Effector memory CD8-positive, alpha-beta T cell (primary cell): ENCODE measurements at places on chromosomes 12 and 14.

DNA sequence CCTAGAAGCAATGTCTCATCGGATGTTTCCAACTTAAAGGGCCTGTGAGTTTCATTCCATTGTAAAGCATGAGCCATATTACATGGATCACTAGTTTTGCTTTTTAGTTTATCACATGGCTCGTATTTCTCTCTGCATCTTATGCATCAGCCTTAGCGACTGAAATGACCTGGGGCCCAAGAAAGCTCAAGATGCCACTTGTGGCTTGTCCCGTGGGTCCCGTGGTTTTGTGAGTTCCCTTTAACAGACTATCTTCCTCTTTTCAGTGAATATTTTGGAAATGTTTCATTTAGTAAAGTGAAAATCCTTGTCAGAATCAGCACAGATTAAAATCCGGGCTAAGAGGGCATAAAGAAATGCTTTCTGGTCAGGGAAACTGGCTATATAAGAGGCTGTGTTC is 86.2 kb upstream of the PPM1H start:
- H3K27ac ChIP-seq, result no peak overlapping the region
- DNase-seq, result no peak
- H3K4me1 ChIP-seq, result no peaks in the 10 kb centered on the region
- peaks cover 5% of the 10 kb centered on the region for H3K27me3 ChIP-seq
- no peaks in the 10 kb centered on the region for H3K36me3 ChIP-seq

GRCh38 chr12:114697741-114698565 is 14.0 kb upstream of the TBX3 start:
- no peak overlapping the region for H3K27ac ChIP-seq
- H3K4me3 ChIP-seq, result no peak overlapping the region
- peaks cover 100% of the 10 kb centered on the region for H3K27me3 ChIP-seq
- no peaks in the 10 kb centered on the region for H3K4me1 ChIP-seq

- no peaks in the 10 kb centered on the region for H3K27me3 ChIP-seq
- no peak overlapping the region for H3K4me3 ChIP-seq
- peaks cover 2% of the 10 kb centered on the region for H3K36me3 ChIP-seq
- no peak overlapping the region for H3K27ac ChIP-seq
Measured at GRCh38 chr14:92718664-92719063, 29.8 kb downstream of the LGMN start.

DNA sequence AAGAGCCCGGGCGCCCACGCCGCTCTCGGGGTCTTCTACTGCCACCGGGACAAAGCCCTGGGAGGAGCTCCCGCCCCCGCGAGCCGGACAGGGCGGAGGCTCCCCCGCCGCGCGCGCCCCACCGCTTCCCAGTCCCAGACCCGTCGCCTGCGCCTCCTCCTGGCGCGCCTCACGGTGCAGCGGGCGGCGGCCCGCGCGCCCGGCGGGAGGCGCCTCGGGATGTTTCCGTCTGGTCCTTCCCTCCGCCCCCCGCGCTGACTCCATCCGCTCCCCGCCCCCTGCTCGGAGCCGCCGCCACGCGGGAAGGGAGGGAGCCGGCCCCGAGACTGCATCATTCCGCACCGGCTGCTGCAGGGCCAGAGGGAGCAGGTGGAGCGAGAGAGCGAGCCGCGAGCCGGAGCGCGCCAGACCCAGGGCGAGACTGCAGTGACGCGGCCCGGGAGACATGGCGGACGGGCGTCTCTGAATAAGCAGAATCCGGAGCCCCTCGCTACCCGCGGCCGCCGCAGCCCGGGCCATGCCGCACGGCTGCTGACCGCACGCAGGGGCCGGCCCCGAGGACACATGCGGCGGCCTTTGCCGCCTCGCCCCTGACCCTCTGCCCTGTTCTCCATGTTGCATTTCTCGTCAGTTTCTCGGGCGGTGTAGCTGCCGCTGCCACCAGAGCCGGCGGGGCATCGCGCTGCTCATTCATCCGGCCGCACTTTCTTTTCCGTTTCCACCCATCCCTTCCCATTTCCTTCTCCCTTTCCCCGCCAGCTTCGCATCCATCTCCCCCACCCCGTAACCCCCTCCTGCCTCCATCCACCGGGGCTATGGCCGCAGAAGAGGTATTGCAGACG is at the start of gene BICD1:
Gene BICD1 (plus strand): TSS at position 331 of the 842 bp plus-strand sequence. CDS start 485 bp downstream, at position 816.
- peaks cover 7% of the 10 kb centered on the region for H3K36me3 ChIP-seq
- peak; percentile 64 for DNase-seq
- peak within 1 kb of the TSS; percentile 96 for H3K27ac ChIP-seq
- peak within 1 kb of the TSS; percentile 93 for H3K4me3 ChIP-seq

DNA sequence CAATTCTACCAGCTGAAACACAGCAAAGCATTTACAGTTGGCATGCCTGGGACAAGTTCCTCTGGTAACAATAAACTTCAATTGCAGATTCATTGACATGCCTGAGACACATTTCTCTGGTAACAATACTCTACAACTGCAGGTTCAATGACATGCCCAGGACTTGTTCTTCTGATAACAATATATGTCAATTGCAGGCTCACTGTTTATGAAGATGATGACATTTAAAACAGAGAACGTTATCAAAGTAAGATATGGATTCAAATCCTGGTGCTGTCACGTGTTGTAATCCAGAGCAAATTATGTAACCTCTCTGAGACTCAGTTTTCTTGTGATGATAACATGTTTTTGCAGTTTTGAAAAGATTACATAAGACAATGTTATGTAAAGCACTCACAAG is 20.5 kb downstream of the KITLG start:
- DNase-seq, result no peak
- H3K36me3 ChIP-seq, result no peaks in the 10 kb centered on the region
- H3K27me3 ChIP-seq, result no peaks in the 10 kb centered on the region
- H3K4me1 ChIP-seq, result no peaks in the 10 kb centered on the region
- H3K27ac ChIP-seq, result no peak overlapping the region

DNA sequence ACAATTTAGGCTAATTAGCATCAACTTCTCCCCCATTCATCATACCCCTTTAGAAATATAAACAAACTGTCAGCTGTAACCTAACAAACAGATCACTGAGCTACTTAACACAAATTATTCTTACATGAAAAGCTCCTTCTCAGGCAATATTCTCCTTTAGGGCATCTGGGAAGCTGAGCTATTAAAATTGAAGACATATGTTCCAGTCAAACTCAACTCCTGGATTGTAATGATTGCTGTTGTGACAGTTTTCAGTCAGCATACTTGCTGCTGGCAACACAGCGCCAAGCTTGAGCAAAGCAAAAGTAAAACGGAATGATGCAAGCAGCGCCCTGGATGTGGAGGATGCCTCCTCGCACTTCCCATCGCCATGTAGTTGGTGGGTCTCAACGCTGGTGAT is 82.4 kb downstream of the SLC25A21 start:
- H3K36me3 ChIP-seq, result no peaks in the 10 kb centered on the region
- no peak overlapping the region for H3K27ac ChIP-seq

- no peak overlapping the region for H3K27ac ChIP-seq
- no peak for DNase-seq
- no peaks in the 10 kb centered on the region for H3K36me3 ChIP-seq
- no peaks in the 10 kb centered on the region for H3K4me1 ChIP-seq
Measured at GRCh38 chr12:115440438-115440837, 756.5 kb upstream of the TBX3 start.

GRCh38 chr12:20798554-20798953 is 12.0 kb upstream of the SLCO1B3 start:
- H3K27ac ChIP-seq, result no peak overlapping the region
- DNase-seq, result no peak
- H3K4me1 ChIP-seq, result no peaks in the 10 kb centered on the region
- H3K4me3 ChIP-seq, result no peak overlapping the region
- no peaks in the 10 kb centered on the region for H3K36me3 ChIP-seq
- no peaks in the 10 kb centered on the region for H3K27me3 ChIP-seq

- no peak overlapping the region for H3K27ac ChIP-seq
- no peak overlapping the region for H3K4me3 ChIP-seq
- DNase-seq, result no peak
- no peaks in the 10 kb centered on the region for H3K36me3 ChIP-seq
Measured at GRCh38 chr12:25262389-25263074, 11.8 kb upstream of the KRAS start.

- peaks cover under 1% of the 10 kb centered on the region for H3K36me3 ChIP-seq
- peak overlapping the region; percentile 83 for H3K27ac ChIP-seq
- no peak for DNase-seq
Measured at GRCh38 chr12:93425736-93426411, 15.9 kb downstream of the UBE2N start.

GRCh38 chr14:20563971-20564370 is 3.1 kb upstream of the RNASE9 start:
- H3K4me1 ChIP-seq, result no peaks in the 10 kb centered on the region
- no peak overlapping the region for H3K27ac ChIP-seq
- no peaks in the 10 kb centered on the region for H3K27me3 ChIP-seq
- H3K4me3 ChIP-seq, result no peak overlapping the region
- H3K36me3 ChIP-seq, result no peaks in the 10 kb centered on the region
- no peak for DNase-seq

DNA sequence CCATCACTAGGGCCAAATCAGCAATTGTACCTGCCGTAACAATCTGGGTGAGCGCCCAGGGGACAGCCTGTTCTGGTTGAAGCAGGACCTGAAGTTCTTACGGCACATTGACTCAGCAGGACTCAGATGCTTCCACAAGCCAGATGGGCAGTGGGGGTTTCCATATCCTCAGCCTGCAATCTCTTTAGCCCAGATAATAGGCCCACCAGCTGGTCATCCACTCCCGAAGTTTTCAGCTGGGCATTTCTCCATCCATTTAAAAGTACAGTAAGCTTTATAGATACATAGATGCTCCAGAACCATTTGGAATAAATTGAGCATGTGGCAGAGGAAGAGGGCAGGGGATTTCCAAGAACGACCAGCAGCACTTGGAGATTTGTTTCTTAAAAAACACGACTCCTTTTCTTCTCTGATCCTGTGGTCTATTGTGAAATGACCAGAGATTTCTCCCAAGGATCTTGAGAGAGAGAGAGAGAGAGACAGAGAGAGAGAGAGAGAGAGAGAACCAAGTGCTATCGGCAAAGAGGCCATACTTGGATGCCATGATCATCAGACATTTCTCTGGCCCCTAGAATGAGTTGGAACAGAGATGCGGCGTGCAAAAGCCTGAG is 74.8 kb upstream of the PLXNC1 start:
- H3K4me1 ChIP-seq, result no peaks in the 10 kb centered on the region
- no peak for DNase-seq
- no peaks in the 10 kb centered on the region for H3K36me3 ChIP-seq
- no peak overlapping the region for H3K4me3 ChIP-seq
- peaks cover 33% of the 10 kb centered on the region for H3K27me3 ChIP-seq

DNA sequence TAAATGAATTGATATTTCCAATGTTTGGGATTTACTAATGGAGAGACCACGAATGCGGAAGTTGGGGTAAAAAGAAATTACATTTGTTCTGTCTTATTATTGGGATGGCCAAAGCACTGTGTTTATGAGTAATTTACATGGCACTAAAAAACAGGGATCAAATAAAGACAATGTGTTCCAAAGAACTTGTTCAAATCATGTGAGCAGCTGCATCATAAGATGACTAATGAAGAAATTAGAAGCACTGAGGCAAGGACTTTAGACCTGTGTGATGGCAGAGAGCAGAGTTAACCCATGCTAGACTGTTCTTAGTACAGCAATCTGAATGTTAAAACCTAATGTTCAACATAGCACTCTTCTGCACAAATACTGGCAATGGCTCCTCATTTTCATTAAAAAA is 34.3 kb upstream of the DCN start:
- H3K4me3 ChIP-seq, result no peak overlapping the region
- no peaks in the 10 kb centered on the region for H3K4me1 ChIP-seq
- DNase-seq, result no peak
- no peaks in the 10 kb centered on the region for H3K36me3 ChIP-seq
- H3K27ac ChIP-seq, result no peak overlapping the region
- no peaks in the 10 kb centered on the region for H3K27me3 ChIP-seq

DNA sequence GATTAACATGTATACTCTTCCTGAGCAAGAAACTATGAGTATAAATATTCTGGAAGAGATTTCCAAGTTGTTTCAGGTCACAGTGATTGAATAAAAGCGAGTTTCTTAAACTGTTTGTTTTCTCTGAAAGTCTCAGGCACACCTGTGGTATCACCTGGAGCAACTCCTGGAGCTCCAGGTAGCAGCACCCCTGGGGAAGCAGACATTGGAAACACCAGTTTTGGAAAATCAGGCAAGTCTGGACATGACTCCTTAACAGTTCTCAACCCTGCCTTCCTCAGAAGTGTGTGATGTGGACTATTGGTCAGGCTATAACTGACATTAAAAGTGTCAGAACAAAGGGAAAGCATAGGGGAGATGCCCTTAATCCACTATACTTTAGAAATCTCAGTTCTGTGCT is 217.6 kb upstream of the CNTN1 start:
- DNase-seq, result no peak
- H3K36me3 ChIP-seq, result no peaks in the 10 kb centered on the region
- no peaks in the 10 kb centered on the region for H3K27me3 ChIP-seq
- no peak overlapping the region for H3K27ac ChIP-seq
- no peak overlapping the region for H3K4me3 ChIP-seq

DNA sequence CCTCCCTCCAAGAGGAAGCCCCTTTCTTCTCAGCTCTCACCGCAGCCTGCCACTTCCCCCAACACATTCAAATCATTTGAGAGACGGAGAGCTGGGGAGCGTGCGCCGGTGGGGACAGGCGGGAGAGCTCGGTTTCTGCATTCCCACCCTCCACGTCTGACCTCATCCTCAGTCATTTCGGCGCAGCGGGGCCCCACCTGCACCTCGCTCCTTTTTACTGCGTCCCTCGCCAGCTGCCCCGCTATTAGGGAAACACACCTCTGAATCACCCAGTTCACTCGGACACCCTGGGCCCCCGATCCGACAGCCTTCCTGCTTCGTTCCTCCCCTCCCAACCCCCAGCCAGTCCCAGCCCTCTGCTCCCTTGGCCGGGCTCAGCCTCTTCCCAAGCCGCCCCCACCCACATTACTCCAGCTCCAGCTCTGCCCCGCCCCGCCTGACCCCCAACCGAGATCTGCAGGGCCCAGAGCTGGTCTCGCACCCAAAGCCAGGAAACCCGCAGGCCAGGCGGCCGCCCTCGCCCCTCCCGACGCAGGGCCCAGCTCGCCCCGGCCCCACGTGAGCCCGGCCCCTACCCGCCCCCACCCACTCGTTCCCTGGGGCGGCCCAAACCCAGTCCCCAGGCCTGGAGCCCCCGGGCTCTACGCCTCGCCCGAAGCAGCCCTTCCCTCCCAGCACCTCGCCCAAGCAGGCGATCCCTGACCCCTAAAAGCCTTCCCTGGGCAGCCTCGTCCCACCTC is 783 bp downstream of the CORO1C start:
- peak overlapping the region; percentile 99 for H3K4me3 ChIP-seq
- H3K4me1 ChIP-seq, result peaks cover 22% of the 10 kb centered on the region
- peak overlapping the region; percentile 95 for H3K27ac ChIP-seq
- DNase-seq, result peak; percentile 12
- no peaks in the 10 kb centered on the region for H3K27me3 ChIP-seq
- H3K36me3 ChIP-seq, result peaks cover 22% of the 10 kb centered on the region

DNA sequence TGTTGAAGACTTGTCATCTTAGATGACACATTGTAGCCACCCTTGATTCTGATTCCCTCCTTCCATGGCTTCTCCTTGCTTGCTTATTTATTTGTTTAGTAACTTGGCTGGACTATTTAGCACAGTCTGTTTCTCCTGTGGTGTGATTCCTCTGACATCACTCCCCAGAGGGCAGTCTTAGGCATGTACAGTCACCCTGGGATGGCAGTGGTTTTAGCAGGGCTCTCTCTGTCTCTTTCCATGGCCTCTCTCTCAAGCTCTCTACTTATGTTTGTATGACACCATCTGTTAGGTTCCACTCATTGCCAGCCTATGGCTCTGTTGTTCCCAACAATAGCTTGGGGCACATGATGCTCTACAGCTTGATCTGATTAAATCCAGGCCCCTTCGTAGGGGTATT is 158.3 kb downstream of the ADGRD1 start:
- DNase-seq, result no peak
- H3K27me3 ChIP-seq, result peaks cover 49% of the 10 kb centered on the region
- no peak overlapping the region for H3K27ac ChIP-seq
- H3K4me1 ChIP-seq, result no peaks in the 10 kb centered on the region
- H3K4me3 ChIP-seq, result no peak overlapping the region

GRCh38 chr14:38993981-38994380 is 109.1 kb downstream of the SEC23A start:
- no peak for DNase-seq
- H3K4me3 ChIP-seq, result no peak overlapping the region
- no peaks in the 10 kb centered on the region for H3K36me3 ChIP-seq
- no peaks in the 10 kb centered on the region for H3K27me3 ChIP-seq
